ENCODE measurements at places on chromosomes 1 and 21.

- no peak for DNase-seq
Observed at GRCh38 chr21:34080710-34081109, 7.3 kb downstream of the MRPS6 start.

DNA sequence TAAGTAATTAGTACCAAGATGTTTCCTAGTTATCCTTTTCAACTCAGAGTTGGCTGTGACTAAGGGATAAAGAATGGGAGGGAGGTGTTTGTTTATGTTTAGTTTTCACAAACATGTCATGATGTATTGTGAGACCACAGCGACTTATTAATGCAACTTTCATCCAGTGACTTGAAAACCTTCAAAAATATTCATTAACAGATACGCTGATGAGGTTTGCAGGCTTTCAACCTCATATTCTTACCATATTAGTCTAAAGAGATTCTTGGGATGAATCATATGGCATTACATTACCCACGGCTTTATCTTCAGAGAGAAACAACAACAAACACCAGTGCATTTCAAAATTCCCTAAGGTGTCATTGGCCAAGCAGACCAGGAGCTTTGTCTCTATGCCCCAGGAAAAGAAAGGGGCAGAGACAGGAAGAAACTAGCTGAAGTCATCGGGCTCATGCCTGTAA, 36.4 kb downstream of the PALMD start:
- DNase-seq, result peak; percentile 84

DNA sequence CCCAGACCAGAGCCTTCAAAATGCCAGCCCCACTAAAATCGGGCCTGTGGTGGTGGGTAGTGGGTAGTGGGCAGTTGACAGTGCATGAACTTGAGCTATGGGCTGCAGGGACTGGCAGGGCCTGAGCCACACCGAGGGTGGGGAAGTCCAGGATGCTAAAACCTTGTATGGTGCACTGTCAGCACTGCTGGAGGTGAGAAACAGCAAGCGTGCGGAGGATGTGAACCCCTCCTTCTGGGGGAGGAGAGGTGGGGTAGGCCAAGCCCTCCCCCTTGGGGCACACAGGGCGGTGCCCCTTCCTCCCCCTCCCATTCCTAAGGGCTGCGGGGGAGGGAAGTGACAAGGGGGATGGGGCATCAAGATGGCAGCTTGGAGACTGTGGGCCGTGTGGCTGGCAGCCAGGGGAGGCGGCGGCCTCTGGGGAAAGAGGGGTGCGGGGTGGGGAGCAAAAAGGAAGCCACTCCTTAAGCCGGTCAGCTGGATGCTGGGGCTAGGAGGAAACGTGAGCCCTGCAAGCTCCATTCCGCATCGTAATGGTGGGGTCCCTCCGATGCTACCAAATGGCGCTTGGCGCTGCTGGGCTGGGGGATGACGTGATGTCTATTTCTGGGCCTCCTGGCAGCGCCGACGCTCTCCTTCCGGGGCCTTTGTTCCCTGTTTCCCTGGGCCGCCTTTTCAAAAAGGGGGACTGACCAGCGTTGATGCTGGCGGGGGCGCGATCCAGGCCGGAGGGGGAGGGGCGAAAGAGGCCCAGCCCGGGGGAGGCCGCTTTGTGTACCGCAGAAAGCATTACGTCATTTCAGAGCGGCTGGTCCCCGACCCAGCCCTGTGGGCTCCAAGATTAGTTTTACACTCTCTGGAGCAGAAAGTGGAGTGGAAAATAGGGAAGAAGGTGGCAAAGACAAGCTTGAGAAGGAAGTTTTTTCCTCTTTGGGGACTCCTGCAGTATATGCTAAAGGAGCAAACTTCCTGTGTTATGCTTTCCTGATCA, 809 bp downstream of the SYT11 start:
- peak; percentile 86 for DNase-seq

DNA sequence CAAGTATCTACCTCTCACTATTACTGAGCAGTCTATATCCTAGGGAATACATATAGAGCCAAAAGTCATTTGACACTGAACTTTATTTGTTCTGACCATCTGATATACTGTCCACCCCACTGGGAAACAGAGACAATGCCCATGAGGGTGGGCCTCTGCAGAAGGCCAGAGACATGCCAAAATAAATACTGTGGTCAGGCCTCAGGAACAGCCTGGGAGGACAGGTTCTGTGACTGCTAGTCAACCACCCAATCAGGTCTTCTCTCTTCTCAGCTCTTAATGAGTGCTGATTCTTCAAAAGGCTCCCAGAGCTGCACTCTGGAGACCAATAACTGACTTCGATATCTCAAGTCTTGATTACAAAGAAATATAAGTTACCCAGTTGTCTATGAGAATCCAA, 5.5 kb upstream of the ANKRD35 start:
- peak; percentile 75 for DNase-seq

- no peak for DNase-seq
Observed at GRCh38 chr1:247441606-247442005, 16.3 kb downstream of the OR2B11 start.

- no peak for DNase-seq
Observed at GRCh38 chr1:81547261-81547911, 253.3 kb upstream of the ADGRL2 start.

DNA sequence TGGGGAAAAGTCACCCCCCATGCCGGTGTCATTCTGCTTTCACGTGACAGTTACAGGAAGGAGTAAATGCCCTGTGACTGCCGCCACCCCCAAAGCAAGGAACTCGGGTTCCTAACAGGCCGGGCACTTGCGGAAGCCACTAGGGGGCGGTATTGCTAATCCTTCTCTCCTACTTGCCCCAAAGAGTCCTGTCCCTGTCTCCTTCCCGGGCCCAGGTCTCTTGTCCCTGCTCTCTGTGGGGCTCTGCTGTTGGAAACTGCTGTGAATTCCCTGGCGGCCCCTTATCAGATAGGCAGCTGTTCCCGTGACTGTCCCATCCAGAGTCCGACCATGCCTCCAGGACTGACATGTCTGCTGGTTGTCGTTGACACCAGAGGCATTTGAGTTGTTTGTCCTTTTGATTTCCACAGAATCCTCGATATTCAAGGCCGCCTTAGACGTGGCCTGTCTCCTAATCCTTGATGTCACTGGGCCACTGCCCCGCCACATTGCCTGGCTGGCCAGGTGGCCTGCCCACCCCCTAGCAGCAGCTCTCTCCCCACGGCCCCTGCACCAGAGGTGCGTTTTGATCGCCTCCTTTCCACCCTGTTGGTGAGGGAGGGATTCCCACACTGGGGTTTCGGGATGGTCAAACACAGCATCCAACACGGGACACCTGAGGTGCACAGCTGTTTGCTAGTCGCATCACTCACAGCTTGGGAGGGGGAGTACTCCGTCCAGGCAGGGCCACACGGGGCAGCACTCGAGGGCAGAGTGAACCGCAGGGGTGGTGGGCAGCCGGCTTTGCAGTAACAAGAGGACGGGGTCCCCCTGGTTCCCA, 37.3 kb downstream of the CHAF1B start:
- DNase-seq, result peak; percentile 63

DNA sequence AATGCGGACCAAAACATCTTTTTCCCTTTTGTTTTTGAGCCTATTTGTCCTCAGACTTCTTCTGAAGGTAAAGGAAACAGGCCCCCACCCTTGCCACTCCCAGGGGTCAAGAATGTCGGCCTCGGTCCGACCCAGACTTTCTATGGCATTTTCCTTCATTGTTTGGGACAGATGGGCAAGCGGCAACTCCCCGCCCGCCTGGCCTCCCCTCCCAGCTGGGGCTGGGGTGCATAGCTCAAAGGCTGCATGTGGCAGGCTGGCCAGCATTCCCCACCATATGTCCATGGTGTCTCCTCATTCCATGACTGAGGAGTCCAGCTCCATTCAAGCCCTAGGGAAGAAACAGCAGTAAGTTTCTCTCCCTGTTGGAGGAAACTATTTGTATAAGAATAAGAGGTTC, 29.4 kb upstream of the TSPEAR start:
- DNase-seq, result no peak

GRCh38 chr1:97451944-97452343, 468.9 kb downstream of the DPYD start:
- peak; percentile 14 for DNase-seq

GRCh38 chr1:196655071-196655470, 3.2 kb downstream of the CFH start:
- DNase-seq, result no peak

All from fibroblast of lung (primary cell).